Activated T-cell treated with anti-CD3 and anti-CD28 coated beads, Interleukin-2, amount 50 U/mL, for 1 hour (primary cell): ENCODE measurements at places on chromosomes 12 and 14.
A peak's percentile ranks its signal among the peaks of the same experiment; 100 is the strongest.

DNA sequence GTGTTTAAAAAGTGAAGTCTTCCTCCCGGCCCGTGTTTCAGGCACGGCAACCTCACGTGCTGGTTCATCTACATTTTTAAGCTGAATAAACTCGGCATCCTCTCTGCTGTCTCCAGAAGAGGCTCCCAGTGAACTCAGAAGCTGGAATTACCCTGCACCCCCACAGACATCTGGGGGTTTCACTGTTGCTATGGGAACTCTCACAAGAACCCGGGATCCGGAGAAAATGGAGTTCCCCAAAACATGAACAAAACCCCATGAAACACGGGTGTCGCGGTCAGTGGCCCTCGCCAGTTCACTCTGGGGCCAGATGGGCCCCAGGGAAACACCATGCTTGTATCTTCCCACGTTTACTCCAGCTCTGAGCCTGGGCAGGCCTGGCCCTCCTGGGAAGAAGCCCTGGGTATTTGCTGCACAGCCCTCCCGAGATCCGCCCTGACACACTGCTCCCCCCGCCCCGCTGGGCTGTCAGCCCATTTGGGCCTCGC lies 143.7 kb downstream of the PIWIL1 start:
- DNase-seq, result no peak

DNA sequence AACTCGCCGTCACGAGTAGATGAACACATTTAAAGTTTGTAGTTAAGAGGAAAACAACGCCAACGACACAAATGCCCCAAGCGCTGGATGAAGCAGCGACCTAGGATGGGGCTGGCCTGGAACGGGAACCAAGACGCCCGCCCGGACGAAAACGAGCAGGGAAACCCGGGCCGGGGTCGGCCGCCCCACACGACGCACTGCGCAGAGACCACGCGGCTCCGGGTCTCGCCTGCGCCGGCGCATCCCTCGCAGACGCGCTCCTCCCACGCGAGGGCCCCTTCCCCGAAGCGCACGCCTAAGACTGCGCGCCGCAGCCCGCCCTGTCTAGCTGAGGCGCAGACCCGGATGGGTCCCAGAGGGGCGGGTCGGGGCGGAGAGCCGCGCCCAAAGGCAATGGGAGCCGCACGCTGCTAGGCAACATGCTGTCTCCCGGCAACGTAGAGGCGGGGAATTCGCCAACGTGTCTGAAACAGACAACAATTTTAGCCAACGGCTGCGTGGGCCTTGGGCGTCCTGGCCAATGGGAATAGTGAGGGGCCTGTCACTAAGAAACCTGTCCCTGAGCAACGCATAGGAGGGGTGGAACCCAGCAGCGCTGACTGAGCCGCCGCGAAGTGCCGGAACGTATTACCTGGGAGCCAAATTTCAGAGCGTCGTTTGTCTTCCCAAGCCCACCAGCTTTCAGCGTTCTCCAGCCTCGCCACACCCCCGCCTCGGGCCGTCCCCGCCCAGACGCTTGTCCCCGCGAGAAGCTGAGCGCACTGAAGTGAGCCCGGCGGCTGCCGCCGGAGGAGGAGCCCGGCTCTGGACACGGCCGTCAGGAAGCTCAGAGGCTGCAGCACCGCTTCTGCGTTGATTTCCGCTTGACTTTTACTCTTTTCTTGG lies 21.0 kb upstream of the CHFR start:
- peak; percentile 93 for DNase-seq

GRCh38 chr12:122834921-122835749 lies at the start of gene HIP1R:
TSS of gene HIP1R (plus strand) at chr12:122835457. CDS start at chr12:122835551, 94 bp downstream.
- peak; percentile 76 for DNase-seq

DNA sequence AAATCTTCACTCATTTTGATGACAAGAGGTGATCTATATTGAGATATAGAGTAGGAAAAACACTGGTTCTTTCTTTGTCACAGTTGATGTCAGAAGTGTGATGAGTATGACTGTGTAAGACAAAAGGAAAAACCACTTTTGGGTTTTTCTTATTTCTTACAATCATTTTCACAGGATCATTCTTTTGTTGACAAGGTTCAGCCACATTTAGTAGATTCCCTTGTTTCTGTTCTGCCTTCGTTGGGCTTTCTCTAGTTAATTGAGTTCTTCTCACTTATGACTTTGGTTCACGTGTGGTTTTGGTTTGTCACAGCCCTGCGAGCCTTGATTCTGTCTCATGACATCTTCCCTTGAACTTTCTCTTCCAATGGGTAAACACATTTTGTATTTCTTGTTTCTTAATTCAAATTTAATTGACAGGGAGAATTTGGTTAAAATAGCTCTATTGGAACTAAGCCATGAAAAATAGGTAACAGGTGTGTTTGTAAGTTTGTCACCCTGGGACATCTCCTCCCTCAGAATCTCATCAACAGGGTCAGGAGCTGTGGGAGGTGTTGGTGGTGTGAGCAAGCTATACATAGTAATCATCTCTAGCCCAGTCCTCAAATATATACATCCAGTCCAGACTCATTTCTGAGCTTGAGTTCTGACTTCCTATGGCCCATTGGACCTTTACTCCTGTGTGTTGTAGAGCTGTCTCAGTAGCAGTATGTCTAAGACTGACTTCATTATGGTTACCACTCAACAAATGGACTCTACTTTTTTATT lies 255.3 kb downstream of the BMP4 start:
- no peak for DNase-seq

DNA sequence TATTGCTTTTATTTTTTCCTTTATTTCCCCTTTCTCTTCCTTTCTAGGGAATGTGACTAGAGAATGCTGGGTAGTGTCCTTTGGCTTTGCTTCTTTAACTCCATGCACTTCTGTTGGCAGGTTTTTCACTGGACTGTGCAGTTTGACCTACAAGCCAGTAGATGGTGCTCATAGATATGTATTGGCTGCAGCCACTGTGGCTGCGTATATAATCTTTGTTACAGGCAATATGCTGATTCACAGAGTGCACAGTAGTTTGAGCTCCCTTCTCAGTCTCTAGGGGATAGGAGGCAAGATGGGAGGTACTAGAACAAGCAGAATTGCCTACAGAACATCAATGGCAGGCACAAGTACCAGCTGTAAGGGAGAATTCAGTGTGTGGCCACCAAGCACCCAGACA lies 503.5 kb downstream of the LRFN5 start:
- DNase-seq, result no peak

DNA sequence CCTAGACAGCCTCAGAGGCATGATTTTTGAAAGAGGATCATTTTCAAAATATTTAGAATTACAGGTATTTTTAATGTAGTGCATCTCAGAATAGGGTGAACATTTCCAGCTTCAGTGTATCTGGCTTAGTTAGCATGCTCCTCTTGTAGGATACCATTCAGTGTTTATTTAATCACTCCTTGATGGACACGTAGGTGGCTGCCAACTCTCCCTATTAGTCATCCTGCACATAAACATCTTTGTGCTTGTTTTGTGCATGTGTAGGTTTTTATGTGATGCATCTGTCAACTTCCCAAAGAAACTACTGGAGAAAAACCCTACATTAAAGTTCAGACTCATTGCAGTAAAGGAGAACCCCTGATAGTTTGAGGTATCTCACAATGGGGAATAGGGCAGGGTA lies 52.5 kb upstream of the RBM19 start:
- no peak for DNase-seq

DNA sequence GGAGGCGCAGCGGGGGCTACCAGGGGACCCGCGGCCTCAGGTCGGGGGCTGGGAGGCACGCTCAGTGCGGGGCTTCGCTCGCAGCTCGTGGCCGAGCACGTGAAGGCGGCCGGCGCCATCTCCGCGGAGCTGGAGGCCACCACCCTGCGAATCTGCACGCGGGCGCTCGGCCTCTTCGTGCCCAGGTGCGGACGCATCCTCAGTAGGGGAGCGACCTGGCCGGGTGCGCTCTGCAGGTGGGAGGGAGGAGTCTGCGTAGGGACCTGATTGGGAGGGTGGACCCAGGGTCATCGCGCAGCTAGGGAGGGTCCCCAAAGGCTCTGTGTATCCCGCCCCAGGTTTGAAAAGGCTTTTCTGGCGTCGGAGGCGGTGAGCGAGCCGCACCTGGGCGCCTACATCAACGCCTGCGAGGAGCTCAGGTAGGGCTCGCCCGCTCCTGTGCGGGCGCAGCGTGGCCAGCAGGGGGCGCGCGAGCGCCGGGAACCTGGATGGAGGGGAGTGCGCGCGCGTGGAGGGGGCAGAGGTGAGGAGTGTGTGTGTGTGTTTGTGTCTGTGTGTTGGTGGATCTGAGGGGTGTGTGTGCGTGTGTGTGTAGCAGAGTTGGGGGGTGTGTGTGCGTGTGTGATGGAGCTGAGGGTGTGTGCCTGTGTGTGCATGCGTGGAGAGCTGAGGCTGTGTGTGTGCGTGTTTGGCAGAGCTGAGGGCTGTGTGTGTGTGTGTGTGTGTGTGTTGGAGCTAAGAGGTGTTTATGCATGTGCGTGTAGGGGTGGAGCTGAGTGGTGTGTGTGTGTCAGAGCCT lies 10.3 kb downstream of the EXOC3L4 start:
- DNase-seq, result peak; percentile 83
